ENCODE measurements at places on chromosomes 5 and 9.

GRCh38 chr9:32350682-32351081, 33.8 kb upstream of the ACO1 start:
- no peak for DNase-seq

DNA sequence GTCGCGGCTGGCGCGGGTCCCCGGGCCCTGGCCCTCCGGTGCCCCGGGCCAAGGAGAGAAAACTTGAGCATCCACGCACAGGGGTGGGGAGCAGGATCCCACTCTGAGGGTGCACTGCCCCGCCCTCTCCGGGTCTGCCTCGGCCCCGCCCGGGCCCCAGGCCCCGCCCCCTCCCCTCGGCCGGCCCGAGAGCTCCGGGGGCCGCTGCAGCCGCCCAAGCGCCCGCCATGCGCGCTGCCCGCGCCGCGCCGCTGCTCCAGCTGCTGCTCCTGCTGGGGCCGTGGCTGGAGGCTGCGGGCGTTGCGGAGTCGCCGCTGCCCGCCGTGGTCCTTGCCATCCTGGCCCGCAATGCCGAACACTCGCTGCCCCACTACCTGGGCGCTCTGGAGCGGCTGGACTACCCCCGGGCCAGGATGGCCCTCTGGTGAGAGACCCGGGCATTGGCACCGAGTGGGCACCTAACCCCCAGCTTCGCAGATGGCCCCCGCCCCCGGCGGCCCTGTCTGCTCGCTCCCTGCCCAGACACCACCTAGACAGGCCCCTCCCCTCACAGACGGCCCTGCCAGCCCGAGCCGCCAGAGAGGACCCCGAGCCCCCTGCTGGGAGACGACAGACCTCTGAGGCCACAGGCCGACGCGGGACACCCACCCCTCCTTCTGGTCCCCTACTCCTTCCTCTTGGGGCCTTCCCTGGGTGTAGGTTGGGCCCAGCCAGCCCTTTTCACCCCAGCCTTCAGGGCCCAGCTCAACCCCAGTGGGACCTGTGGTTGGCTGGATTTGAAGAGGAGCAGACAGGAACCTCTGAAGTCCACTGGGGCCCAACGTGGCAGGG, at the start of gene CERCAM:
Gene CERCAM, plus strand, starts transcription at position 207 of the 831 bp plus-strand sequence. Its CDS starts 21 bp downstream, at position 228.
- no peak for DNase-seq

- no peak for DNase-seq
Observed at GRCh38 chr9:34985311-34985899, 4.1 kb upstream of the DNAJB5 start.

DNA sequence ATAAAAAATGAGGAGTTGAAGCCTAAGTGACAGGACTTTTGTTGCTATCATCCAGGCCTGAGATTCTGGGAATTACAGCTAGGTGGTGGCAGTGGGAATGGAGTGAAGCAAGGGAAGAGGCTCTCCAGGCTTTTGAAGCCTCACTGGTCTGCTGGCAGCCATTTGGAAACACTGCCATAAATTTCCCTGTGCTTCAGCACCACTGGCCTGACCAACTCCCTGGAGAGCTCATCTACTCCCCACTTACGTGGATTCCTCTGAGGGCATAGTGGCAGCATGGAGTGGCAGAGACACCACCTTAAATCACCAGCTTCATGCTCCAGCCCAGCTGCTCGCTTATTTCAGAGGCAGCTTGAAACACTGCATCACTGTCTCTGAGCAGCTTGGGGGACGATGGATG, 518.2 kb downstream of the TLR4 start:
- DNase-seq = no peak

- no peak for DNase-seq
Observed at GRCh38 chr9:84239343-84239742, 101.2 kb downstream of the SLC28A3 start.

DNA sequence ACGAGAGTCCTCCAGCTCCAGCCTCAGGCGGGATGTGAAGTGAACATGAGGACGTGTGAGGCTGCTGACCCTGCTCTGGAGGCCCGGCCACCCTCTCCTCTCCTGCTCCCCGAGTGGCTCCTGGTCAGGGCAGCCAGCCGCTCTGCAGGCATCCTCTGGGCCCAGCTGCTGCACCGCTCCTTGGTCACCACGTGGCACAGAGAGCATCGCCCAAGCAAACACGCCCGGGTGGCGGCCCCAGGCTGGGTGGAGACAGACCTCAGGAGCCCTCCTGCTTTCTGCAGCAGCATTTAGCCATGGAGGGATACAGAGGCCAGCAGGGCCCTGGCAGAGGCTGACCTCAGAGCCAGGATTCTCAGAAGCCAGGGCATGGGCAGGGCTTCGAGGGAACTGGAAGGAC, 69.7 kb upstream of the SARDH start:
- DNase-seq = no peak

GRCh38 chr5:74851684-74852353, 14.4 kb downstream of the FAM169A start:
- DNase-seq = no peak

DNA sequence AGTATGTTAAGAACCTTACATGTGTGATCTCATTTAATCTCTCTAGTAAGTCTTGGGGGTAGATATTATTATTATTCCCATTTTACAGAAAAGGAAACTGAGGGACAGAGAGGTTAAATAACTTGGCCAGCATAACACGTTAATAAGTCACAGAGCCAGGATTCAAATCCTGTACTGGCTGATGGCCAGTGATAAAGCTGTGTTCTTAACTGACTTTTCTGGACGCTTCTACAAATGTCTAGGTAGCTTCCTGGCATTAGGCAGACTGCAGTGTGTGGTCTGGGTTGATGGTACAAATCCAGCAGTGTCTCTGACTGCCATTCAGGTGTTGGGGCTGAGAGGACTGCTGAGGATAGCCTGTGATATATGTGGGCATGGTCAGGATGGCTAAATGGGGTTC, 125.8 kb upstream of the CXCL14 start:
- DNase-seq = no peak

GRCh38 chr9:14221119-14221518, 92.8 kb downstream of the NFIB start:
- DNase-seq = no peak

- DNase-seq = no peak
Observed at GRCh38 chr5:151523335-151523734, 67.8 kb downstream of the FAT2 start.

DNA sequence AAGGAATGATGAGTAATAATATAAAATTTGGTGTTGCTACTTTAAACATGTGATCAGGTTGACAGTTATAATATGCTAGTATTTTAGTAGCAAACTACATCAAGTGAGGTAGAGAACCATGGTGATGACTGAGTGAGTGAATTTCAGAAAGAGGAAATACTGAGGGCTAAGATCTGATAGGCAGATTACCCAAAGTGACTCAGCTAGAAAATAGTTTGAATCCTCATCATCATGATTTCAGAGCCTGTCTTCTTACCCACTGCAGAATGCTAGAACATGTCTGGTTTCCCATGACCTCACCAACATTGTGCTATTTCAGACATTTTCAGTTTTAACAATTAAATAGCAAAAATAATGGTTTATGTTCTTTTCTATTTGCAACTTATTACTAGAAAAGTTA, 602.1 kb downstream of the TAF11L14 start:
- DNase-seq = no peak

DNA sequence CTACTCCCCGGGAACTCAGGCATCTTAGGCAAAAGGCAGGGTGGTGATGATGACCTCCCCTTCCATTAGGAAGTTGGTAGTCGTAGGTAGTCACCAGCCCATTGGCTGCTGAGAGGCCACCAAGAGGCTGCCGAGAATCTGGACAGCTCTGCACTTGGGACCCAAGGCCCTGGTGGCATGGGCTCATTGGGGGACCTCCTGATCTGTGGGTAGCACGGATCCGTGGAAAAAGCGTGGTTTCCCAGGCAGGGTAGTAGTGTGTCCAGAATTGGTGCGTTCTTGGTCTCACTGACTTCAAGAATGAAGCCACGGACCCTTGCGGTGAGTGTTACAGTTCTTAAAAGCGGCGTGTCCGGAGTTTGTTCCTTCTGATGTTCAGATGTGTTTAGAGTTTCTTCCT, 158.8 kb downstream of the CNTLN start:
- DNase-seq = no peak

DNA sequence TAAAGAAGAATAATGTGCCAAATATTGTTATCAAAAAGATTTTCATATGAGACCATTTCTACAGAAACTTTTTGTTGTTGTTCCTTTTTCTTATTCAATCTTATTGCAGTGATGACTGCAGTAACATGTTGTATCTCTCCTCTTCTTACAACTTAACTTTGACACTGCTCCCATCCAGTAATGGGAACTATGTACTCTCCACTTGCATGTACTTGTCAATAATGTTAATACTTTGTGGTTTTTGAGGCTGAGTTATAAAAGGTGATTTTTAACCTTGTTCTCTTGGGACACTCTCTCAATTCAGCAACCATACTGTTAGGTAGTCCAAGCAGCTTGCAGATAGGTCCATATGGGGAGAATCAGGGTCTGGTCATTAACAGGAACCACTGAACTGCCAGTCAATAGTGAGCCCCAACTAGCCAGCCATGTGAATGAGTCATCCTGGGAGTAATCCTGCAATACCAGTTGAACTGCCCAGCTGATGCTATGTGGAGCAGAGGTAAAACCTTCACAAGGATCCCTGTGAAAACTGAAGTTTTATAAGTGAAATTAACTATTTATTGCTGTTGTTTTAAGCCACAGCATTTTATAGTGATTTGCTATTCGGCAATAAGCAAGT, 199.6 kb upstream of the DAB2 start:
- no peak for DNase-seq

DNA sequence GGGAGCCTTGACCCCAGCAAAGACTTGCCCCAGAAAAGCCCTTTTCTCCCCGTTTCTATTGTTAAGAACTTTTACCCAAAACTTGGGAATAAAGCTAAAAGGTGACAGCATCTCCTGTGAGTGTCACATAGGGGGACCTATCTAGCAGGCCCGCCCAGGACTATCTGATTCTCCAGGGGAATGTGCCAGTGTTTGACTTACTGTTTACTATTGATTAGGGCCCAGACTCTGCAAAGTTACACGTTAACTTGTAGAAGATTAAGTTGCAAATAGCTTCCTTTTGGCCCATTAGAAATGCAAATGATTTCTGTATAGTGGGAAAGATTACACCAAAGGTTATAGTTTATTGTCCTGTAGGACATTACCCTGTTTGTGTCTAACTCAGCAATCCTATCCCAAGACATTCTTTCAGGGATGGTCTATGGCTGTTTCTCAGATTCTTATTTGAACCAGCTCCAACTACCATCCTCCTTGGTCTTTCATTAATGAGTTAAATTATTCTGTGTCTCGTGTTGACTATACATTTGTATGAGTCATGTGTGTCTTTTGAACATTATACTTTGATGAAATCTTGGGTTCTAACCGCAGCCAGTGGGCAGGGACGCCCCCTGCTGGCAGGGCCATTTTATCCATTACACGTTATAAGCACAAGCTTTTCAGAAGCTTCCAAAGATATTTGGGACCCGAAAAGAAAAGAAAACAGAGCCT, 60.7 kb downstream of the HRH2 start:
- DNase-seq = no peak

DNA sequence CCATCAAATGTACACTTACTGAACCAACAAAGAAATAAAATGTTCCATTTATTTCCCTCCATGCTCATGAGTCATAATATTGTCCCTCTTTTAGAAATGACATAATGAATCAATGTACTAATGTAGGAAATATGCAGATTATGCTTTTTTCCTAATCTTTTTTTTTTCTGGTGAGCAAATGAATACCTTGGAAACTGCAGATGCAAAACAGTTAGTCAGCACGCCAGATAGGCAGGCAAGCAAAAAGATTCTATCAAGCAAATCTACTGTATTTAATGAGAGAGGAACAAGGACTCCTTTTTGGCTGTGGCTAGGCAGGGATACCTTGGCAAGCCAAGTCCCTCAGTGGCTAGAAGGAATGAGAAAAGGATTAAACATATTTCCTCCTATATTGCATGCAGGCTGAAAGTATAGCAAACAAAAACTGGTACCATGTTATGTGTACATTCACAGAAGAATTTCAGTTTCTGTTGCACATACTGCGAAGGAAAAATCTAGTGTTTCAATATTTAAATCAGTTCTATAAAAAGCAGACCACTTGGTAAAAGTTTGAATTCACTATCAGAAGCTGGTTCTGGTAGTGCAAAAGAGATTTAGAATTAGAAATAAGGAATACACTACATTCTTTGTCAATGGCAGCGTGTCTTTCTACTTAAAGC, 605.4 kb downstream of the TLE1 start:
- no peak for DNase-seq

DNA sequence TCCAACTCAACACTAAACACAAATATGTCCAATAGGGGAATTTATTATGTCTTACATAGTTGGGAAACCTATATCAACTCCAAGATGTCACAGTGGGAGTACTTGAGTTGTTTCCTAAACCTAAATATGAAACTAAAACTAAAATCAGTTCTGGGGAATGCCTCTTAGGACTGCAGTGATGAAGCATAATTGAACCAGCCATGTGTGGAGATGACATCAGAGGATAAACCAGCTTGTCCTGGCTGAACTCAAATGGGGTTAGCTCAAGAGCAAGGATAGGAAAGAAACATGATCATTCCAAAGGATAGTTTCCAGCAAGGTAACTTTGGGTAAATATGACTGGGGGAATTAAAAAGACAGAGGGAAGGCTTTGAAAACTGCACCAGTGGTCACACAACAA, 88.9 kb upstream of the PLPPR1 start:
- no peak for DNase-seq

GRCh38 chr9:134658378-134658955, 16.9 kb downstream of the COL5A1 start:
- DNase-seq = no peak

DNA sequence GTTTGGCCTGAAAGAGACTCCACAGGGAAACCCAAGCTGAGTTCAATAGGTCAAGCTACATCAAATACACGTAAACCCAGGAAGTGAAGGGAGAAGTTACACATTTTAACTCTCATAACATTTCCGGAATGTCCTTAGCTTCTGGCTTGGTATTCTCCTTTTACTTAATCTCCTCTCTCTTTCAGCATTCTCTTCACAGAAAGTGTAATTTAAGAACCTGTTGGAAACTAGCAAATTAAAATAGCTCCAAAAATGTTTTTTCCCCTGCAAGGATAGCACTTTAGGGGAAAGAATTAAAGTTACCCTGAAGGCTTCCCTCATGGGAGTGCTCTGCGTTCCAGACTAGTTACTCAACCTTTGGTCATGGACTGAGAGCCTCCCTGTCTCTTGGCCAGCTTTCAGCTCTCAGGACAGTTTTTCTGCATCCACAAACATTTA, 292.7 kb upstream of the TARS1 start:
- DNase-seq = no peak

GRCh38 chr9:113537229-113537810, 73.8 kb downstream of the RGS3 start:
- no peak for DNase-seq

DNA sequence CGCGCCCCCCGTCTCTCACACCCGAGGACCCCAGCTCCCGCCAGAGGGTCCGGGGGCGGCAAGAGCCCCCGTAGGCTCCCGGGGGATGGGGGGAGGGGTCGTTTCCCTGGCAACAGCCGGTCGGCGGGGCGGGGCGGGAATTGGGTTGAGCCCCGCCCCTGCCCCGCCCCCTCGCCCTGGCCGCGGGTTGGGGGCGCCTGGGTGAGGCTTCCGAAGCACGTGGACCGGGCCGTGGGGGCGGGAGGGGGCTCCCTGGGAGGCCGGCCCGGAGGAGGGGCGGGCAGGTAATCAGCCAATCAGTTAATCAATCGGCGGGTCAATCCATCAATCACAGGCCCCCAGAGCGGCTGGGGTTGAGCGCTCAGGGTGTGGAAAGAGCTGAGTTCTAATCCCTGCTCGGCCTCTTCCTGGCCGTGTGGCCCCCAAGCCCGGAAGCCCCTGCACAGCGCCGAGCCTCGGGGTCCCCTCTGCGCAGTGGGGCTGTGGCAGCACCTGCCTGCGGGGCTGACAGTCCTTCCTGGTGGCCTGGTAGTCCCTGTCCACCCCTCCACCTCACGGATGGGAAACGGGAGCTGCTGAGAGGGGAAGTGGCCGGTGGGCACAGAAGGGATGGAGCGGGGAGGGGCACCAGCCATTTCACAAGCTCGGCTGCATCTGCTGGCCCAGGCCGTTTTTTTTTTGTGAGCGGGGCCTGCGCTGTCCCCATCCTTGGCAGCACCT, 174.2 kb upstream of the IER5L start:
- DNase-seq = no peak
